ENCODE measurements at places on chromosomes 4 and X.

DNA sequence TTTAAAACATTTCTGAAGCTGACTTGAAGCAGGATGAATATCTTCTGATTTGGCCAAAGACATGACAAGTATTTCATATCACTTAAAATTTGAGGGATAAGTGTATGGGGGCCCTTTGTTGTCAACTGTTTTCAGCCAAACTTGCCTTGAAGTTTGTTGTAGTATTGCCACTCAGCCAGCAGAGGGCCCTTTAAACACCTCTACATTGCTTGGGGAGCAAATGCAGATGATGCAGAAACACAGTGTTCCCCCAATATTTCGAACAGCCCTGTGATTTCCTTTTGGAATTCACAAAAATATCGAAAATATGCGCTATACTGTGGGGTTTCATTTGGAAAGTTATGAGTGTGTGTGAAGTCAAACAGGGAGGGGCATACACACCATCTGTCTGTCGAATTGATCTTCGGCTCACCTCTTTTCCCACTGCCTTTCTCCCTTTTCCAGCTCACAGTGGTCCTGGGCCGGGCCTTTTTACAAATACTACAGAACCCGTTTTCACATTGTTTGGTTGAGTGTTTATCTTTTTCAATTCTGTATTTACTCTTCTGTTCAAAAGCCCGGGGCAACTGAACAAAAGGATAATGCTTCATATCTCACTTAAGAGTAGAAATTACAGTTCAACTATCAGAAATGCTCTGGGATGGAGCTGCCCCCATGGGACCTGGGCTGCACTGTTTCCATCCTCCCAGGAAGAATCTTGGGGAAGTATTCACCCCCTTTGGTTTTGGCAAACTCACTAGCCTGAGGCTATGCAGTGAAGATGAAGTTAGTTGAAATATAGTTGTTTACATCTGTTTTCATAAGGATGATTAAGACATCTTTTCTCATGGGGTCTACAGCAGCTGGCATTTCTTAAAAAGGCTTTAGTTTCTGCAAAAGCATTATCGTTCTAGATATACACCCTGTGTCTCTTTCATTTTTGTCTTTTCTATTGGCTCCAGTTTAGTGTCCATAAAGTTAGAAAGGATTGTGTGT, 137.6 kb downstream of the EGF start:
- peak; percentile 31 for DNase-seq

DNA sequence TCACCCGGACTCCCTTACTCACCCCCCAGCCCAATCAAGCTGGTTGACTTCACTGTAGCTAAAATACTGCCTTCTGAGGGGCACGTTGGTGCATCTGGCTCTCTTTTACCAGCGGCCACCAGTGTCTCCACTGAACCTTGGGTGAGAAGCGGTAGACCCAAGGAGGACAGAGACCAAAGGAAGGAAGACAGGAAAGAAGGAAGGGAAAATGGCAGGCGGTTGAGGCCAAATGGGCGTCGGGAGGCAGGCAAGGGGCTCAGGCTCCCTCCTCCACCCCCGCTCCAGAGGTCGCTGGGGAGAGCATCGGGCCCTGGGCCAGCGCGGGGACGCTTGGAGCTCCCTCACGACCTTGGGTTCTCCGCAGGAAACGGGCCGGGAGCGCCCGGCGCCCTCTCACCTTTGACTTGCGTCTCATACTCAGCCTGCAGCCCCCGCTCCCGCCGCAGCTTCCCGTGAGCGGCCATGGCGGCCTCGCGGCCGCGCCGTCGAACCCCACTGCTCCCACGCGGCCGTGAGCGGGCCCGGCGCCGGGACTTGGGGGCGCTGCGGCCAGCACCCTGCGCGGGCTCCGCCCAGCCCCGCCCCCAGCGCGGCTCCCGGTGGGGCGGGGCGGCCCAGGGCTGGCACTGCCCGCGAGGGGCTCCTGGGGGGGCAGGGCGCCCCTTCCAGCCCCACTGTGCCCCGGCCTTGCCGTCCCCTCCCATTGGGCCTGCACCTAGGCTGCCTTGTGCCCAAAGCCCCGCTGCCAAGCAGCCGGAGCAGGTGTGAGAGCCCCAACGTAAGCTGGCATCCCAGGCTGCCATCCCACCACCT, at the start of gene ARHGAP4:
Gene ARHGAP4, minus strand, starts transcription at position 526 of the 813 bp plus-strand sequence. Its CDS starts 62 bp downstream, at position 464.
- no peak for DNase-seq

- DNase-seq: no peak
Measured at GRCh38 chr4:61468024-61468720, 268.0 kb downstream of the ADGRL3 start.

- no peak for DNase-seq
Measured at GRCh38 chr4:64935469-64936001, 526.3 kb upstream of the TECRL start.

DNA sequence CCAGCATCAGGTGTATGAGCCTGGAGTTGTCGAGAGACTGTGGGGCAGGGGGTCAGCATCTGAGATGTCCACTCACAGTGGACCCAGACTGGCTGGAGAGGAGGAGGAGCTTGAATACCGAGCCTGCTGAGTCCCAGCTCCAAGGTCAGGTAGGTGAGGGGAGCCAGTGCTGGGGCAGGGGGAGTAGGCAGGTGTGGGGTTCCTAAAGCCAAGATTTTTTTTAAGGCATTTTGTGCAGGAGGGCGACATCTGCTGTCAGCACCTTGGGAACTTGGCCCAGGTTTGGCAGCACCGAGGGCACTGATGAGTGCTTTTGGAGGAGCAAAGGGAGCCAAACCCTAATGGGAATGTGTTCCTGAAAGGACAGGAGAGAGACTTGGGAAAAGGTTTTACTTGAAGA, 64.2 kb upstream of the MSANTD1 start:
- DNase-seq: no peak

DNA sequence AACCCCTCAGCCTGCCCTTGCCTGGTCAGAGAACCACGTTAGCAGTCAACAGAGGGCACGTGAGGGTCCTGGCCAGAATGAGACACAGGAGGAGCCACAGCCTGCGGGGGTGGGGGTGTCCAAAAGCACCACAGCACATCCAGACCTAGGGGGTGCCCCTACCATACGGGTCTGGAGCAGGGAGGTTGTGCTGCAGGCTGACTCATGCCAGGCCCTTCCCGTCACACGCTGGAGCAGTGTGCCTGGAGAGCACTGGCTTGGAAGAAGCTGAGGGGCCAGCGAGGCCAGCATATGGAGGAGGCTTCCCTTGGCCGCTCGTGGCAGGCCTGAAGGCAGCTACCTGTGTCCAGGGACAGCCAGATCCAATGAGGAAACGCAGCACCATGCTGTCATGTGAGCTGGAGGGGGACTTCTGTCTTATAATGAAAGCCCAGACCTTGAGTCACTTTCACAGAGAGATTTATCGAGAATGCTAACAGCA, 1.5 kb upstream of the IRAK1 start:
- no peak for DNase-seq

DNA sequence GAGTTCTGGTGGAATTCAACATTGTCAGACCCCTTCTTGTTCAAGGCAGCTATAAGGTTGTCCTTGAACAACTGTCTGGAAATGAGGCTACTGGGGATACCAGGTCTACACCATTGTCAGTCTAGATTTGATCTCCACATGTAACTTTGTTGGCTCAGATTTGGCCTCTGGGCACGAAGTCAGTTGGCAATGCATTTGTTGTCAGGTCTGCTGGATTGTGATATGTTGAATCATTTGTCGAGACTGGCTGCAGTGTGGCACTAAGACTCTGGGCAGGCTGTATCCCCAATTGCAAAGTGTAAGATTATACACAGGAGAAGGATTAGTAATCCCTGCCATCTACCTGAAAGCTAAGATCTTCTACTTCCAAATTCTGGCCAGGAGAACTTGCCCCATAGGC, 26.5 kb downstream of the ZNF81 start:
- DNase-seq: no peak

DNA sequence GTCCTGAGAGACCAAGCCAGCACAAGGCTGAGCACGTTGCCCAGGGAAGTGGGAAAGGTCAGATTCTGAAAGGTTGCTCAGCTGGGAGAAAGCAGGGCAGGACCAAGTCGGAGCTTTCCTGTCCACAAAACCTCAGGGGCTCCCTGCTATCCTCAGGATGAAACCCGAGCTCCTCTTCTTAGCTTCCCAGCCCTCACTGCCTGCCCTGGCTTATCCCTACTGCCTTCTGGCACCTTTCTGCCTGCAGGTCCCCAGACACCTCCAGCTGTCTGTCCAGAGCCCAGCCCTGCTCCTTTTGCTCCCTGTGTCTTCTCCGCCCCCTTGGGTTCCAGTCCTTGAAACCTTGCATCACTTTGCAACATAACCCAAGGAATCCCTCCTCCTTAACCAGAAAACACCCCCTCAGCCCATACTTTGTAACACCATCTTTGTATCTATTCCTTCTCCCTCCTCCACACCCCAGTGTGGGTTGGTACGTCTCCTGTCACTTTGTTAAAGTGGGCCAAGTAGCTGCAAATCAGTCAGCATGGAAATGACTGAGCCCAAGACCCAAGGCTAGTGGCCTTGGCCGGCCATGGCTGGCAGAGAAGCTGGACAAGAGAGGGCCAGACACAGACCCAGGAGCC, 20.0 kb upstream of the PRRG3 start:
- DNase-seq: no peak

DNA sequence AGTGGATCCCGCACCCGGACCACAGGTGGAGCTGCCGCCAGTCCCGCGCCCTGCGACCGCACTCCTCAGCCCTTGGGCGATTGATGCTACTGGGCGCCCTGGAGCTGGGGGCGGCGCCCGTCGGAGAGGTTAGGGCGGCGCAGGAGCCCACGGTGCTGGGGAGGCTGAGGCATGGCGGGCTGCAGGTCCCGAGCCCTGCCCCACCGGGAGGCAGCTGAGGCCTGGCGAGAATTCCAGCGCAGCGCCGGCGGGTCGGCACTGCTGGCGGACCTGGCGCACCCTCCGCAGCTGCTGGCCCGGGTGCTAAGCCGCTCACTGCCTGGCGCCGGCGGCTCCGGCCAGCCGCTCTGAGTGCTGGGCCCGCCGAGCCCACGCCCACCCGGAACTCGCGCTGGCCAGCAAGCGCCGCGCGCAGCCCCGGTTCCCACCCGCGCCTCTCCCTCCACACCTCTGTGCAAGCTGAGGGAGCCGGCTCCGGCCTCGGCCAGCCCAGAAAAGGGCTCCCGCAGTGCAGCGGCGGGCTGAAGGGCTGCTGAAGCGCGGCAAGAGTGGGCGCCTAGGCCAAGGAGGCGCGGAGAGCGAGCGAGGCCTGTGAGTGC, 1256.5 kb downstream of the STIM2 start:
- DNase-seq: no peak

DNA sequence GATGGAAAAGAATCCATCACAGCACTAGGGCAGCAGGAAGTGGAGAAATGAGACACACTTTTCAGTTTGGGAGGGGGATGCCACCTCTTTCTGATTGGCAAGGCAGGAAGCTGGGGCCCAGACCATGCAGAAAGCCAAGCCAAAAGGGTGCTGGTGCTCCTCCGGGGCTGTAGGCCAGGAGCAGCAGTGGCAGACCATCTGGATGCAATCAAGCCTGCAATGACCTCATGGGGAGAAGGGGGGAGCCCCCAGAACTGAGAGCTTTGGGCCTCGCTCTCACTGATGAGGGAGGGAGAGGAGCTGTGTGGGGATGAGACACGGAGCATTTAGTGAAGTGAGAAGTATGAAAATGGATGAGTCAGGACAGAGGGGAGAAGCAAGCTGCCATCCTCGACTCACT, 141.3 kb upstream of the NALF2 start:
- DNase-seq: no peak

DNA sequence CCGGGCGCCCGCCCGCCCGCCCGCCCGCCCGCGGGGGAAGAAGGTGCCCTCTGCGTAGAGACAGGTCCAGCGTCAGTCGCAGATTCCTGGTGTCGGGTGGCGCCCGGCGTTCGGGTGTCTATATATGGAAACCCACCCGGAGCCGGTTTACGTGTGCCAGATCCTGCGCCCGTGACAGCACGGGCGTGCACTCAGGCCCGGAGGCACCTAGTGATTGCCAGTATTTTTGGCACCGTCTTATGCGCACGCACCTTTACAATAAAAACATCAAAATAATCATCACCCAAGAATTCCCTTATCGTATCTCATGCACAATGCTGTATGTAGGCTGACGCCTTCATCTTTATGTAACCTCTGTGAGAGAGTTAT, 519 bp downstream of the SLC25A4 start:
- no peak for DNase-seq

DNA sequence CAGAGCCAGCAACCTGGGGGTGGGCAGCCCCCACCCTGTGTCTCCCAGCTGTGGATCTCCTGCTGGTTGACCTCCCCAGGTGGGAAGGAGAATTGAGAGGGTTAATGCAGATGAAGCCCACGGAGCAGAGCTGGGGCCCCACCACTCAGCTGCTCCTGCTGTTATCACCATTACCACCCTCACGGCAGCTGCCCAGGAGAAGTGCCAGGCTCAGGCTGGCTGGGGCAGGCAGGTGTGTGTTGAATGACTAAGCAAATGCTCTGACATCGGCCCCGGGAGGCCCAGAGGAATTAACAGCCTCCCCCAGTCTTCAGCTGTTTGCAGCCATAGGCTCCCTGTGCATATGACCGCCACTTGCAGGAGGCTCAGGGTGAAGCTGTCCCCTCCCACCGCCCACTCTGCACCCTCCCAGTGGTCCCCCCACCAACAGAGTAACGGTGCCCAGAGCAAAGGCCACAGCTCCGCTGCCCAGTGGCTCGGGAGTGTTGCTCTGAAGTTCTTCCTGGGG, 133.8 kb downstream of the CPZ start:
- DNase-seq: no peak

GRCh38 chr4:7419961-7420660, 14.6 kb downstream of the PSAPL1 start:
- DNase-seq: no peak

DNA sequence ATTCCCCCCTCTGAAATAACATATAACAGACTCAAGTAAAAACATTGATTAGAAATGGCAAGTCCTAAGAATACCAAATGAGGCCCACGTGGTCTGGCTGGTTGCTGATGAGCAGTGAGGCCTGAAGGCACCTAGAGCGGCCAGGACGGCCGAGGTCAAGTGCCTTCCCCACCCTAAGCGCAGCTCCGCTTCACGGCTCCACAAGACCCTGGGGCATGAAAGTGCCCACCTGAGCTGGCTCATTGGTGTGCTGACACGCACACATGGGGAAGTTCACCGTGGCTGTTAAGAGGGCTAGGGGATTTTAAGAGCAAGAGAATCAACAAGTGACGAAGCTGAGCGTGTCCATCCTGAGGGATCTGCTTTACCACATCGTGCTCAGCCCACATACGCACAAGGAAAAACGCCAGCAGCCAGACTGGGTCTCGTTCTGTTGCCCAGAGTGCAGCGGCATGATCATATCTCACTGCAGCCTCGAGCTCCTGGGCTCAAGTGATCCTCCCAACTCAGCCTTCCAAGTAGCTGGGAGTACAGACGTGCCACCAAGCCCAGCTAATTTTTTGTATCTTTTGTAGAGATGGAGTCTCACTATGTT, 22.4 kb downstream of the DCTD start:
- DNase-seq: no peak
